Psoas muscle (tissue), 8 donors: ENCODE measurements at places on chromosomes 1 and 21. TPM values are rescaled to one million over a fixed set of nuclear protein-coding genes. Genes with fewer than 3 reads are reported as not detected.

NBPF20 gene
- 0.69 TPM for total RNA-seq

NR1I3 gene
- total RNA-seq: not detected

TRAF3IP3 gene
- 2.0 TPM for total RNA-seq

GNG4 gene
- not detected for total RNA-seq

ACOT11 gene
- total RNA-seq: 13.9 TPM

SPRR2G gene
- total RNA-seq: not detected

TMEM240 gene
- total RNA-seq: 1.2 TPM

PDE9A gene
- 2.0 TPM for total RNA-seq

ITGB3BP gene
- total RNA-seq: 12.9 TPM

FAM151A gene
- total RNA-seq: not detected

KIF21B gene
- 0.20 TPM for total RNA-seq

CLDN14 gene
- total RNA-seq: not detected

IFT25 gene
- total RNA-seq: 4.9 TPM

PLA2G2F gene
- total RNA-seq: not detected

RGS1 gene
- 1.6 TPM for total RNA-seq

CASQ2 gene
- total RNA-seq: 222 TPM

AKR7A3 gene
- 0.36 TPM for total RNA-seq

CADM3 gene
- 2.2 TPM for total RNA-seq

TNFRSF4 gene
- 3.5 TPM for total RNA-seq

TMCC2 gene
- 21.4 TPM for total RNA-seq

CDC42SE1 gene
- 26.1 TPM for total RNA-seq
